ENCODE measurements at places on chromosomes 6 and 20. TPM values are rescaled to one million over a fixed set of nuclear protein-coding genes. Genes with fewer than 3 reads are reported as not detected.

- no peaks in the 10 kb centered on the region for H3K4me1 ChIP-seq
- H3K4me3 ChIP-seq, result no peak overlapping the region
- H3K27me3 ChIP-seq, result no peaks in the 10 kb centered on the region
- no peaks in the 10 kb centered on the region for H3K36me3 ChIP-seq
- no peak overlapping the region for H3K27ac ChIP-seq
Observed at GRCh38 chr20:21548390-21549035, 34.6 kb upstream of the NKX2-2 start.

- DNase-seq, result no peak
- H3K27ac ChIP-seq, result no peak overlapping the region
- no peak overlapping the region for H3K4me3 ChIP-seq
- no peaks in the 10 kb centered on the region for H3K4me1 ChIP-seq
- no peaks in the 10 kb centered on the region for H3K36me3 ChIP-seq
- no peaks in the 10 kb centered on the region for H3K27me3 ChIP-seq
Observed at GRCh38 chr20:22544462-22544861, 39.9 kb downstream of the FOXA2 start.

GRCh38 chr6:134584847-134585516 is 267.1 kb upstream of the SGK1 start:
- no peak overlapping the region for H3K27ac ChIP-seq
- no peaks in the 10 kb centered on the region for H3K27me3 ChIP-seq
- no peaks in the 10 kb centered on the region for H3K36me3 ChIP-seq

GRCh38 chr6:53151676-53152075 is 3.0 kb upstream of the GCM1 start:
- no peak overlapping the region for H3K27ac ChIP-seq
- no peak overlapping the region for H3K4me3 ChIP-seq
- H3K36me3 ChIP-seq, result no peaks in the 10 kb centered on the region

- no peaks in the 10 kb centered on the region for H3K36me3 ChIP-seq
- no peak overlapping the region for H3K27ac ChIP-seq
- H3K4me3 ChIP-seq, result no peak overlapping the region
- 0 out of 2 replicates have a peak, but pooled peaks cover 3% of the 10 kb centered on the region for H3K27me3 ChIP-seq
- peak; percentile 54 for DNase-seq
Observed at GRCh38 chr20:57999465-58000111, 228.9 kb downstream of the ANKRD60 start.

- H3K4me3 ChIP-seq, result no peak overlapping the region
- H3K36me3 ChIP-seq, result 0 out of 2 replicates have a peak, but pooled peaks cover 3% of the 10 kb centered on the region
- H3K27me3 ChIP-seq, result no peaks in the 10 kb centered on the region
- no peak for DNase-seq
Observed at GRCh38 chr6:30696432-30696831, 5.6 kb upstream of the NRM start.

Gene SLC12A5
- total RNA-seq, result 5.9 TPM

Gene SLC35D3
- total RNA-seq, result 0.57 TPM

Gene SEMG1
- total RNA-seq, result 4.5 TPM

Gene CDC5L
- total RNA-seq, result 32.8 TPM

Gene FRK
- total RNA-seq, result 0.24 TPM

Gene MAFB
- 1.8 TPM for total RNA-seq

All from H1 (cell line).